Adrenal gland (tissue), 19 donors: ENCODE measurements at places on chromosomes 12 and 14.

DNA sequence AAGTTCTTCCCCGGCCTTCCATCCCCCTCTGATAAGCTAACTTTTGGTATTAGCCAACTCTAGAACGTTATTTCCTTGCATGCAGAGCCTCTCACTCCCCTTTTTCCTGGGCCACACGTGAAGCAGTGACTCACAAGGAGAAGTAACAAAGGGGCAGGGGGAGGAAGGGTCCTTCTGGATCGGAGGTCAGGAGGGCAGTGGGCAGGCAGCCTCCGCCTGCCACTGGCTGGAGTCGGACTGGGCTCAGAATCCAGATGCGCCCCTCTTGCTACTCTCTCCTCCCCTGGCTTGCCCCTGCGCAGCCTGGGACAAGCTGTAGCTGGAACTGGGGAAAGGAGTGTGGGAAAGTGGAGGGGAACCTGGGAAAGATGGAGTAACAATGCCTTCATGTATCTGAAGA lies 55.0 kb downstream of the TPCN1 start:
- peak; percentile 62 for DNase-seq

DNA sequence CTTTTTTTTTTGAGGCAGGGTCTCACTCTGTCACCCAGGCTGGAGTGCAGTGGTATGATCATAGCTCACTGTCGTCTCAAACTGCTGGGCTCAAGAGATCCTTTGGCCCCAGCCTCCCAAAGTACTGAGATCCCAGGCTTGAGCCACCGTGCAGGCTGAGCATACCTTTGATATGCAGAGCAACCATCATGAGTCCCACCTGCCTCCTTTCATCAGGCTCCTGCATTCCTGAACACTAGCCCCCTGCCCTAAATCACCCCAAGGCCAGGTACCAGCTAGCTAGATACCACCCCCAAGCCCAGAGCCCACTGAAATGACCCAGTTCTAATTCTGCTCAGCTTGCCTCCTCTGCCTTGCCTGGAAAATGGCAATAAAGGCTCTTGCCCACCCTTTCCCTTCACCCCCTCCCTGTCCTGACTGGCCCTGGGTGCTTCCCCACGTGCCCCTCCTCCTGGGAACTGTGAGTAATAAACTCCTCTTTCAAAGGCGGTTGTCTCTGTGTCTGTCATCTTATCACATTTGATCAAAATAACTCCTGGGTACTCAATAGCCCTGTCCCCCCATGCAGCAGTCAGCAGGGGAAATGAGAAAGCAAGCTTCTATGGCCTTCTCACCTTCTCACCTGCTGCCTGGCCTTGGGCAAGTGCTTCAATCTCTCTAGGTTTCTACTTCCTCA lies 6.4 kb upstream of the BRF1 start:
- DNase-seq, result no peak

GRCh38 chr12:92539976-92540781 lies 162.6 kb upstream of the PLEKHG7 start:
- DNase-seq, result no peak

GRCh38 chr12:68876461-68876860 lies 56.5 kb downstream of the CPM start:
- DNase-seq, result no peak

DNA sequence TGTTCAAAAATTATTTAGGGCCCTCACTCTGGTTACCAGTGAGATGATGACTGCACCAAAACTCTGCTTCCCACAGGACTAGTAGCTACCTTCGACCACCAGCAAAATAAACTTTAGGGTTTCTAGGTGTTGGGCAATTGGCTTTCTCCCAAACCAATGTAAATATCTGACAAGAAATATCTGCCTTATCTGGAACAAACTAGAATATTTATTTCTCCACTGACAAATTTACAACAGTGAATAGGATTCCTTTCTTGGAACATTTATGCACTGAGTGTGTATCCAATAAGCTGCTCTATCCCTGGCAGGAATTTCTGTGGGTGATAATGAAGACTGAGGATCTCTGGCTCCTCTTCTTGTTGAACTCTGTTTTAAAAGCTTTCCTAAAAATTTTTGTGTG lies 148.6 kb downstream of the SLC6A15 start:
- DNase-seq, result no peak

DNA sequence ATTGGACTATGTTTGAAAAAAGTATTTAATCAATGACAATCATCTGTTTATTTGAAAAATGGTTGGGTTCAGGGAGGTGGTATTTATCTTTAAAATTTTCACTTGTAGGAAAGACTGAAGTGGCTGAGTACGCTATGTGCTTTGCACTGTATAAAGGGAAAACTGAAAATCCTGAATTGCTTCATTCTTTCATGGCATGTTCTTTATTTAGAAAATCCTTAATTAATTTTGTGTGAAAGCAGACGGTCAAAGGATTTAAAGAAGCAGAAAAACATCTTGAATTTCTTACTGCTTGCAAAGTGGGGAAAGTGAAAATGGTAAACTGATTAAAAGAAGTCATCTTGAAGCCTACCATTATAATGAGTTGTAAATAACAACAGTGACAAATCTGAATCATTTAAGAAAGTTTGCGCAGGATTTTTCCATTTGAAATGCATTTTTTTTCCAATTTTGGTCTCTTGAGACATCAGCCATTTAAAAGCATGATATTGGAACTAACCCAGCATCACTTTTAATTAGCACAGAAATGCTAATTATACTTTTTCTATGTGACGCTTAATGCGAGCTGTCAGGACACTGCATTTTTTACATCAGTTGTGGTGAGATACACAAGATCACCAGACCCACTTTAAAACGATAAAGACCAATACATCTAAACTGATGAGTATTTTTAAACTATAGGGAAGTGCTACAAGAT lies 169.0 kb downstream of the NEDD1 start:
- no peak for DNase-seq

DNA sequence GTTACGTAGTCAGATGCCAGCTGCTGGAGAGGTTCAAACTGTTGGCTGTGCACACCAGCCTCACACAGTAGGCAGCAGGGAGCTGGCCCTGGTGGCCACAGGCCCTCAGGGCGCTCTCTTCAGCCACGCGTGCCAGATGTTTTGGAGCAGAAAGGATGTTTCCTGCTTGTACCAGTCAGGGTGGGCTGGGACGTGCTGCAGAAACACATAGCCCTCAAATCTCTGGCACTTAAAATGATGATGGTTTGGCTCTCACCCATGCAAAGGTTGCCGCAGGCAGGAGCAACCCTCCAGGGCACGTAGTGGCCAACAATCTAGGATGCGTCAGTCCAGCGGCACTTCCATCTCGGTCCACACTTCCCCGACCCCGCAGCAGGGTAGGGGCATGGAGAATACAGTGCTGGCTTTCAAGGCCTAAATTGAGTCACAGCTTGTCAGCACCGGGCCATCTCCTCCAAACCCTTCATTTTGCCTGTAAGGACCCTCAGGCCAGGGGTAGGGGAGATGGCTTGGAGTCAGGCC lies 1.7 kb upstream of the FAM181A start:
- no peak for DNase-seq

DNA sequence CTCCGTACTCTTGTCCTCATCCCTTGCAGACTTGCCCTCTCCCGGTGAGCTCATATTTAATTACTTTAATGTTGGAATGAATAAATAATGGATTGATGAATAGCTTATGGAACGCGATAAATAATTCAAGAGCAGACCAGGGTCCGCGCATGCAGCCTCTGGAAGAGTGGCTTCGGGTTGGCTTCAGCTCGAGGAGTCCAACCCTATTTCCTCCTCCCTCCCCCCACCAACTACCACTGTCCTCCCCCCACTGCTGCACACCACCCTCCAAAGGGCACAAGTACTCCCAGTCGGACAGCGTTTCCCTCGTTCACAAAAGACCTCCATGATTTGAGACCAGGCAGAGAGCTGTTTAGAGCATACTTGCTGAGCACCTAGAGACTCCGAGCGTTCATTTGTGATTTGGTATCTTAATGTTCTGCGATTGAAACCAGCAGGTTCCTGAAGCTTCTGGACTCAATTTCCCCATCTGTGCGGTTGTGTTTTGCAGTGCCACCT lies 647 bp upstream of the SIX1 start:
- no peak for DNase-seq

- DNase-seq, result no peak
These were observed 532.5 kb downstream of the VRK1 start for GRCh38 chr14:97329701-97330100.

GRCh38 chr14:56803816-56804535 lies 6.3 kb downstream of the OTX2 start:
- no peak for DNase-seq

- peak; percentile 60 for DNase-seq
These were observed 7.3 kb downstream of the ERBB3 start for GRCh38 chr12:56087220-56087619.

DNA sequence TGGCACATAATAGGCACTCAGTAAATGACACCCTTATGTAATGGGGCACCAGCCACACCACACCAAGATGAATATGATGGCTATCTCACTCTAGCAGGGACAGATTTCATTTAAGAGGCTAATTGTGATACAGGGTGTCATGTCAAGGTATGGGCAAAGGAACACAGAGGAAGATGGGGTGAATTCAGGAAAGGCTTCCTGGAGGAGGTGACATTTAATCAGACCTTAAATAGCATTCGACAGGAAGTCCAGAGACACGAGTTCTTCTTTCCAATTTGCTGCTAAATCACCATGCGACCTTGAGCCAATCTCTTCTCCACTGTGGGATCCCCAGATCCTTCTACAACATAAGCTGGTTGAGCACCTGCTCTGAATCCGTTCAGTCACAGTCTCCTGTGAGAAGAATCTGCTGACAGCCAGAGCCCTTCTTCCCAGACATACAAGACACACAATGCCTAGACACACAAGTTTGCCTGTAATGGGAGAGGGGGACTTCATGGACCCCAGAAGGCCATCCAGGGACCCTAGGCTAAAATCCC lies 1.5 kb upstream of the DTX1 start:
- DNase-seq, result no peak

- DNase-seq, result peak; percentile 69
These were observed 166.1 kb upstream of the E2F7 start for GRCh38 chr12:77231501-77231918.

DNA sequence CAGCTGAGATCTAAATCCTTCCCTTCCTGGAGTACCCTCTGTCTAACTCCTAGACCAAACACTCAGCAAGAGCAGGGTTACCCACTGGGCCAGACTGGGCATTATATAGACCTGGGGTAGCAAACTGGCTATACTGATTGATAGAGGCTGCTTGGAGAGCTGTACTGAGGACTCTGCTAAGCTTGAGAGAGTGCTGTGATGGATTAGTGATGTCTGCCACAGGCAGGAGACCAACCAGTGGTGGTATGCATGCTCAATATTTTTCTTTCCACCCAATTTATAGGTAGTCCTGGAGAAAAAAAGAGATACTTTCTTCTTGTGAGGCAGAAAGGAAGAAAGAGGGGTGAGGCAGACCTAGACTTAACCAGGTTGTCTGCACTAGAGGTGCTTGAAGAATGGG lies 33.3 kb downstream of the DTX1 start:
- no peak for DNase-seq

DNA sequence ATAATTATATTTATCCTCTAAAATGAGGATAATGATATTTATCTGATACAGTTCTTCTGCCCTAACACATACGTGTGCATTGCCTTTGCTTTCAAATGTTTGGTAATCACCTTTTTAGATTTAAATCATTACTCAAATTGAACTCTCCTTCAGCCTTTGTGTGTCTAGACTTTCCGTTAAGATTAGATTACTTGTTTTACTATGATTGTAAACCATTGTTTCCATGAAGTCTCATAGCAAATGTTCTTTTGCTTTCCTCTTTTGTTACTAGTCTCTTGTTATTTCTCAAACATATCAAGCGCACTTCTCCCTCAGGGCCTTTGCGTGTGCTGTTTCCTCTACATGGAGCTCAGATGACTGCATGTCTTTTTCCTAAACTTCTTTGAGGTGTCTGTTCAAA lies 63.7 kb downstream of the ETV6 start:
- DNase-seq, result no peak

GRCh38 chr14:65745396-65746190 lies 333.1 kb downstream of the FUT8 start:
- DNase-seq, result no peak

DNA sequence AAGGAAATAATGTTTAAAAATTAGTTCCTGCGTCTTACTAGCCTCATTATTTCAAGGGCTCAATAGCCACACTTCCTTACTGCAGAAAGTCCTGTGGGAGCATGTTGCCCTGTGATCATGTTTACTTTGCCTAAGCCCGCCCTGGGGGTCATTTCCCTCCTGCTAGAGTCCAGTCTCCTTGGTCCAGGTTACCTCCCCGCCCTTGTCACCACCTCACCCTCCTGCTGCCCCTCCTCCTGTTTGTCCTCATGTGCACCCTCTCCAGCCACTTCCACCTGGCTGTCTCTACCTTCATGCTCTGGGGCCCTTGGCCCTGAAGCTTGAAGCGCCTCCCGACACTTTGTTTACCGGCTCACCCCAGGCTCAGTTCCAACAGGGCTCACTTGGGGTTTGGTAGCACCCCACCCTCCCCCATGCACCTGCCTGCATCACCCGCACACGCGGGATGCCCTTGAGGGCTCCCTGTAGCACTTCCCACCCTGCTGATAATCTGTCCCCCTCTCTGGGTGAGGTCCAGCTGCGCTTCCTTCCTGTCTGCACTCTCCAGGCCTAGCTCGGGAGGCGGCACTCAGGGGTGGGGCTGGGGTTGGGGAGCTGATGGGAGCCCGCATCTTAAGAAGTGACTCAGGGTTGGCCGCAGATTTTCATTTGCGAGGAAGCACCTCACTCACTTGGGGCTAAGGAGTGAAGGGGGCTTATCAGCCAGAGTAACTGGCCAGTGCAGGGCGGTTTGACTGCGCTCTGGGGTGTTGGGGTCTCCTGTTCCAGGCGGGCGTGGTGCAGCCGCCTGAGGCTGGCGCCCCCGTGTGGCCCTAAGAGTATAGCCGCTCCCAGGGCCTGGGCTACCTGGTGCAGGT lies 40.1 kb downstream of the SMIM41 start:
- no peak for DNase-seq

DNA sequence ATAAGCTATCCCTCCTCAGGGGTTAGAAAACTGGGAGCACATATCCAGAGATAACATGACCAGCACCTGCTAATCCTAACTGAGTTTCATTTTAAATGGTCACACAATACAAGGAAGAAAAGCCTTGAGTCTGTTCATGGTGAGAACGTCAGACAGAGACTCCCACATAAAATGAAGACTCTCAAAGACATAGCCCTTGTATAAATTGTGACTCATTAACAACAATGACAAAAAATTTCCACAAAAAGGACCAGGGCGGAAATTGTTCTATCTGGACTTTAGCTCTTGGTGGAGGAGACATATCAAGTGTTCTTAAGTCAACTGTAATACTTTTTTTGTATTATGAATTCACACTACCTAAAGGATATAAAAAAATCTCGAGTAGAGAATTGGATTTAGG lies 313.7 kb upstream of the DCN start:
- DNase-seq, result no peak
